ENCODE measurements at places on chromosomes 6 and 20. TPM values are rescaled to one million over a fixed set of nuclear protein-coding genes. Genes with fewer than 3 reads are reported as not detected.

The ADGRB3 gene
- total RNA-seq: 5.9 TPM

The TMEM151B gene
- total RNA-seq: not detected

The PPP1R16B gene
- 11.7 TPM for total RNA-seq

The PDE10A gene
- 13.0 TPM for total RNA-seq

The MAP1LC3A gene
- total RNA-seq: 48.1 TPM

The TREM2 gene
- total RNA-seq: 3.8 TPM

The PCNA gene
- 30.3 TPM for total RNA-seq

The SALL4 gene
- 0.19 TPM for total RNA-seq

The FAM83B gene
- not detected for total RNA-seq

The GHRH gene
- total RNA-seq: not detected

The DCDC2 gene
- not detected for total RNA-seq

The STX11 gene
- 10.5 TPM for total RNA-seq

The TMEM170B gene
- total RNA-seq: 9.5 TPM

The C6orf141 gene
- total RNA-seq: 1.6 TPM

Measured in posterior vena cava (tissue), 2 donors.